ENCODE measurements at places on chromosomes 1 and 21.

GRCh38 chr1:66685670-66686069 lies 66.6 kb upstream of the DYNLT5 start:
- ATAC-seq: no peak

DNA sequence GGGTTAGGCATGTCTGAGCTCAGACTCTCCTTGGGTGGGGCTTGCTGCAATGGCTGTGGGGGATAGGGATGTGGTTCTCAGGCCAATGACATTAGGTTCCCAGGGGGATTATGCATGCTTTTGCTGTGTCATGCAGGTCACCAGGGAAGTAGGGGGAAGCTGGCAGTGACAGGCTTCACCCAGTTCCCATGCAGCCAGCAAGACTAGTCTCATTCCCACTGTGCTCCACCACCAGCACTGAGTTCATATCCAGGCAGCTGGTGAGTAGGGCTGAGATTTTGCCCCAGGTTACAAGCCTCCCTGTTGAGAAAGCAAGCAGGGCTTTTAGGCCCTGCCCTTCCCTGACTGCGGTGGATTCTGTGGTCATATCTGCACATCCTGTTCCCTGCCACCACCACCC lies 32.1 kb upstream of the PLA2G5 start:
- peak; percentile 71 for ATAC-seq

DNA sequence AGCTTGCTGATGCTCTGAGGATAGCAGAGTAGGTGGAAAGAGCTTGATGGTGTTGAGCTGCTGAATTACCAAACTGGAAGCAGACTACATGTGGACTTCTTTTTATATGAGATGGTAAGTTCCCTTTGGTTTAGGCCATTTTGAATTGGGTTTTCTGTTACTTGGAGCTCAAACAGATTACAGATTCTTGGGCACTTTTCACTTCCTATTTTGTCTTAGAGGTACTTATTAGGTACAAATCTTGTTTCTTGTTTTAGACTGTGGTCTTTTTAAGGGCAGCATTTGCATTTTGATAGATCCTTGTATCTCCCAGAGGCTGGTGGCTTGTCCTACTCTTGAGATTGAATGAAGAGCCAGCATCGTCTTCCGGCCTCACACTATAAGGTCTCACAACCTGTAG lies 70.2 kb downstream of the GADD45A start:
- ATAC-seq: no peak

DNA sequence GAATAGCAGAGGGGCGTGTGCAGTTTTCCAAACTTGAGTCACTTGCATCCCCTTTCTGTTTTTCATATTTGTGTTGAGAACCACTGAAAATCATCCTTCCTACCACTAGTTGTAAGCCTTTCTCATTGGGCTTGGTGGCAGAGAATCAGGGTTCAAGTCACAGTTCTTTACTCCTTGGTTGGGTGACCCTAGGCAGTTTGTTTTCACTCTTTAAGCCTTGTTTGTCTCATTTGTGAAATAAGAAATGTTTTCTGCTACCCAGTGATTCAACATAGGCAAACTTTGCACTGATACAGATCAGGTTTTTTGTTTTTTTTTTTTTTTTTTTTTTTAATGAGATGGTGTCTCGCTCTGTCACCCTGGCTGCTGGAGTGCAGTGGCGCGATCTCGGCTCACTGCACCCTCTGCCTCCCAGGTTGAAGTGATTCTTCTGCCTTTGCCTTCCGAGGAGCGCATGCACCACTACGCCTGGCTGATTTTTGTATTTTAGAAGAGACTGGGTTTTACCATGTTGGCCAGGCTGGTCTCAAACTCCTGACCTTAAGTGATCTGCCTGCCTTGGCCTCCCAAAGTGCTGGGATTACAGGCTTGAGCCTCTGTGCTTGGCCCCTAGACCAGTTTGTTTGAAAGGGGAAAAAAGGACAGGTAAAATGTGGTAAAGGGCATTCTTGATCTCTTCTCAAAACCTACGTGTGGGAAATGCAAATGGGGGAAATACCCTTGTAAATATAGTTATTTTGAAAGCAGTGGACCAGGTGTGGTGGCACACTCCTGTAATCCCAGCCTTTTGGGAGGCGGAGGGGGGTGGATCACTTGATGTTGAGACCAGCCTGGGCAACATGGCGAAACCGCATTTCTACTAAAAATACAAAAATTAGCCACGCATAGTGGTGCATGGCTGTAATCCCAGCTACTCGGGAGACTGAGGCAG lies 3.2 kb downstream of the CLIC4 start:
- no peak for ATAC-seq

DNA sequence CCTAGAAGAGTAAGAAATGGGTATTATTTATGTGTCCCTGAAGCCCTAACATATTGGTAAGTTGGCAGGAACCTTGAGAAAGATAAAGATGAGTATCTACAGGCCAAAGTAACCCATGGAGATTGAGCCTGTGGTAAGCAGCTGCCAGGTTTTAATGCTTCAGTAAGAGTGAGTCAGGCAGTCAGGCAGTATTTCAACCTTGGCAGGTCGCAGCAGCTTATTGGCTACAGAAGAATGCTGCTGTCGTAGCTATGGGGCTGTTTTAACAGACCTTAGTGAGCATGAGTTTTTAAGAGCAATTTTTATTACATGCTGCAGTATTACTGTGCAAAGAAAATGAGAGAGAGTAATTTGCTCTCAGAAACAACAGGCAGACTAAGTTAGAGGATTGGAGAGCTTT lies 10.3 kb upstream of the SLC30A10 start:
- ATAC-seq: peak; percentile 88

- no peak for ATAC-seq
Observed at GRCh38 chr1:53819387-53819786, 18.7 kb downstream of the NDC1 start.

- no peak for ATAC-seq
Observed at GRCh38 chr1:210700083-210700482, 371.4 kb downstream of the HHAT start.

DNA sequence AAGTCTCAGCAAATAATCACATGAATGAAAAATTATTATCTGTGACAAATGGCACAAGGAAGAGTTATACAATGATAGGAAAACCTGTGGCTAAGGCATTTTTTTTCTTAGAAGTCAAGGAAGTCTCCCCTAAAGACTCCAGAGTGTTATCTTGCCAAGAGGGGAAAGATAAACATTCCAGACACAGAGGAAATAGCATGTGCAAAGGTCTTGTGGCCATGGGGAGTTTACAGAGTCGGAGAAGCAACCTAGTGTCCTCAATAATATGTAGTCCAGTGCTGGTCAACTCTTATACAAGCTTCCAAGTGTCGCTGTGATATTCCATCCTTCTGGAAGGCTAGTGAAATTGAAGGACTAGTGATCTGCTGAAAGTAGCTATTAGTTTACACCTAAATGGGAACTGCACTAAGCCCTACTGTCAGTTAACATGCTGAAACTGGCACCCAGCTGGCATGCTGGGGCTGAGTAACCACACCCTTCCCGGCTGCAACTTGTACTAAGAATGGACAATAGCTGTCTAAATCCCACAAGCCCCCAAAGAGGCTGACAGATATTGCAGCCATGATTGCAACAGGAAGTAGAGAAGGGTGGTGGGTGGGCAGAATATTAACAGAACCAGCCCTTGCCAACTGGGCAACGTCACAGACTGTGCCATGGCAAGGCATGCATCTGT lies 11.5 kb upstream of the ATP1B1 start:
- ATAC-seq: peak; percentile 69

DNA sequence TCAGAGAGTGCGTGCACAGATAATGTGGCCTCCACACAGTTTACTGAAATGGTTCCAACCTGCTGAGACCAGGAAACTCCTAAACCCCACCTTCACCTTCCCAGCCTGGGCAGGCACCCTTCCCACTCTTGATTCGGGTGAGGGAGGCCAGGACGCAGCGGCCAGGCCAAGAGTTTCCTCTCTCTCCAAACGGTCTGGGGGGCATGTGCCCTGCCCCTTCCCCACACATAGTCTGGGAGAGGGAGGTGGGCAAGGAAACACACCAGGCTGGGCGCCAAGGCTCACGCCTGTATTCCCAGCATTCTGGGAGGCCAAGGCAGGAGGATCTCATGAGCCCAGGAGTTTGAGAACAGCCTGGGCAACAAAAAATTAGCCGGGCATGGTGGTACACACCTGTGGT lies 9.6 kb downstream of the TNFRSF8 start:
- no peak for ATAC-seq

GRCh38 chr1:11881749-11882441 lies 23.1 kb upstream of the NPPB start:
- ATAC-seq: no peak

DNA sequence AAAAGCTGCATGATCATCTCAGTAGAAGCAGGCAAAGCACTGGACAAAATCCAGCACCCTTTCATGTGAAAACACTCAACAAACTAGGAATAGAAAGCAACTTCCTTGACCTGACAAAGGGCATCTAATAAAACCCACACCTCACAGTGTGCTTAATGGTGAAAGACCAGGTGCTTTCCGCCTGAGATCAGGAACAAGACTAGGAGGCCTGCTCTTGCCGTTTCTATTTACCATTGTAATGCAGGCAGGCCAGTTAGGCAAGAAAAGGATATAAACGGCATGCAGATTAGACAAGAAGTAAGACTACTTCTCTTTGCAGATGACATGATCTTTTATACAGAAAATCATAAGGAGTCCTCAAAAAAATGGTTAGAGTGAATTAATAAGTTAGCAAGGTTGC lies 37.2 kb downstream of the SLC37A1 start:
- peak; percentile 71 for ATAC-seq

DNA sequence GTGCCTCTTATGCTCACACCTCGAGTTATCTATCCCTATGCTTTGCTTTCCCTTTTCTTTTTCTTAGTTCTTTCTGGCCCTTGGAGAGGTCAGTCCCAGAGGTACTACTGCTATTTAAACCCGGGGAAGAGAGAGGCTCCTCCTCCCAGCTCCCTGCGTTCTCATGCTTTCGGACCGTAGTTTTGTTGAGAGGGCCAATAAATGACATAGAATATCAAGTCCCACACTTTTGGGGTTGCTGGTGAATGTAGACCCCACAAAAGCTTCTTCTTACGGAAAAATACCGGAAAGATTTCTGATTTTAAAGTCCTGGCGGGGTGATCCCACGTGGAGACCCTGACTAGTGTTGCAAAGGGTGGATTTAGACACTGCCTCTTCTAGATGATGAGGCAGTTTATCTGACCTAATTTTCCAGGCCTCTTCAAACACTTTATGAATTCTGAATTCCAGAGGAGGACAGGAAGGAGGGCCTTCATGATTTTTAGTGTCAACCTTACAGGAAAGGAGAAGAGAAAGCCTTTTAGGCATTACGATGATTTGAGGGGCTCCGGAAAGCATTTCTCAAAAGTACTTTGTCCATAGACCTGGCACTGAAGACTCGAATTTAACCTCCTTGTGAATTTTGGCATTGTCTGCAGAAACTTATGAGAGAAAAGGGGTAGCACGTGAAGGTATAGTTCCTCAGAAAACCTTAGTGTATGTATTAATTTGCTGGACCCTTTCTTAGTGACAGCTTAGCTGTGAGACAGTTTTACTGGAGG lies 694 bp downstream of the TMEM167B start:
- ATAC-seq: peak; percentile 56

DNA sequence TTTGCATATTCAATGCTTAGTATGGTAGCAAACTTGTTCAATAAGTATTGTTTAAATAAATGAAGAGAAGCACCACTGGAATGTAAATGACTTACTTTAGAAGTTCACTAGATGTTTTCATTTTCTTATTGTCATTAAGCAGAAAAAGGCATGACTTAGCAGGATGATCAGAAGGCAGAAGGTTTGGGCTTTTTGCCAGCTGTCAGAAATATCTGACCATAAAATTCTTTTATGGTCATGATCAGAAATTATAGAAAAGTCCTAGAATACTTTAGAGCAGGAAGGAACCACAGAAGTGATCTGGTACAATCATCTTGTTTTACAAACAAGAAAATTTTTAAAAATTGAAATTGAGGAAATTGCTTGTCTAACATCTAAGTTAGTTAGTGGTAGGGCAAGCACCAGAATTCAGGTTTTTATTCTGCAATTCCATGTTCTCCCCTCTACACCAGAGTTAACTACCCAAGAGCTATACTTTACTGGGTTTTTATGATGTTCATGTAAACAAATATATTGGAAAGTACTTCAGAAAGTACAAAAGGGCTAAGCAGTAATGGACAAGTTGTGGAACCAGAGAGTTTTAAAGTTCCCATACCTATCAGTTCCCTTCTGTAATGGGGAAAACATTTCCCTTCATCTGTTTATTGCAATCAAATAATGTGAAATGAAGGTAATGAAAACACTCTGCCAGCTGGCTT lies 10.1 kb downstream of the FMO5 start:
- ATAC-seq: no peak

GRCh38 chr1:21249940-21250493 lies 40.2 kb downstream of the ECE1 start:
- ATAC-seq: no peak

DNA sequence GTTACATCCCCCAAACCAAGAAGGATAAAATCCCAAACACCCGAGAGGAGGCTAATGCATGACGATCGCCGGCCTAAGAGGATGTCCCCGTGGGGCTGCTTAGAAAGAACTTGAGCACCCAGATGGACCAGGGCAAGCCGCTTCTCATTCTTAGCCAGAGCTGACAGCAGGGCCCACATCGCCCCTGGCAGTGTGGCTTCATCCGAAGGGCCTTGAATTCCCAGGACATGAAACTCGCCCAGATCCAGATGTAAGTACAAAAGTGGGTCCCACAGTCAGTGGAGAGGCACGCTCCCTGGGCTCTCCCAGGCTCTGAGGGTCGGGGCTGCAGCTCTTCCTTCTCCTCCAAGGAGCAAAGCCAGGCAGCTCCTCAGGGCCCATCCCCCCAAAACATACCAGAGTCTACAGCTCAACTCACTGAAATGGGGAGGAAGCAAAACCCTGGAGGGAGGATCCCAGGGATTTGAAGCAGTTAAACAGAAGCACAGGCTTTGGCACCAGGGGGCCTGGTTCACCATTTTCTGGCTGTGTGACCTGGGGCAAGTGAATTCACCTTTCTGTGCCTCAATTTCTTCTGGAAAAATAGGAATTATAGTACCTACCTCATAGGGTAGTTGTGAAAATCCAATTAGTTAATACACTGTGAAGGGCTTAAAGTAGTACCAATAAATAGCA lies 85.6 kb downstream of the MAN1C1 start:
- ATAC-seq: no peak

DNA sequence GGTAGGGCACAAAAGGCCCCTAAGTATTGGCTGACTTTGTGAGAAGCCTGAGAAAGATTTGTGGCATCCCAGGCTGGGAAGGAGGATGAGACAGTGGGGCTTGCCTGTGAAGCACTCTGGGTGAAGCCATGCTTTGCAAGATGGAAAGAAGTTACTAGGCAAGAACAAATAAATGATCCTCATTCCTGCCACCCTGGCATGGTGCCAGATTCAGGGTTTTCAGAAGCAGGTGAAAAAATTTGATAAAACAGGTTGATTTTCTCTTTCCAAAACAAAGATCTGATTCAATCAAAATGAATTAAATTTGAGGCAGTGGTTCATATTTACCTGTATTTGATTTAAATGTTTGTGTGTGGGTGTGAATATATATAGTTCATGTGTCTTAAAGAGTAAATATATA lies 386.9 kb upstream of the PROX1 start:
- no peak for ATAC-seq

All from esophagus mucosa (tissue), 1 donor.